Hematopoietic multipotent progenitor cell treated with erythropoietin and hydrocortisone succinate and interleukin-3 and kit ligand, for 17 days (in vitro differentiated cells): ENCODE measurements at places on chromosomes 11 and 22.

DNA sequence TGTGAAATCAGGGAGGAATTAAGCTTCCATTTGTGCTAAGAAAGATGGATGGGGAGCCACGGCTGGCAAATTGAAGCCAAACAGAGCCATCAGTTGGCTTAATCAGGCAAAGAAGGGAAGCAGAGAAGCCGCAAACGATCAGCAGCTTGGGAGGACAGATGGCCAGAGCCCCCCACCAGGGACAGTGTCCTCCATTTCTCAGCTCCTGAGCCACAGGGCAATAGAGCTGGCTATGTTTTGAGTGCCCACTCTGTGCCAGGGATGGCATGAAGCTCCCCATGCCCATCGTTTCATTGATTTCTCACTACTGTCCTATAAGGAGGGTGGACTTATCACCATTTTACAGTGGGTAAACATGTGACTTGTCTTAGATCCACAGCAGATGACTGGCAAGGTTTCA is 126.3 kb upstream of the ASPHD2 start:
- DNase-seq, result no peak

DNA sequence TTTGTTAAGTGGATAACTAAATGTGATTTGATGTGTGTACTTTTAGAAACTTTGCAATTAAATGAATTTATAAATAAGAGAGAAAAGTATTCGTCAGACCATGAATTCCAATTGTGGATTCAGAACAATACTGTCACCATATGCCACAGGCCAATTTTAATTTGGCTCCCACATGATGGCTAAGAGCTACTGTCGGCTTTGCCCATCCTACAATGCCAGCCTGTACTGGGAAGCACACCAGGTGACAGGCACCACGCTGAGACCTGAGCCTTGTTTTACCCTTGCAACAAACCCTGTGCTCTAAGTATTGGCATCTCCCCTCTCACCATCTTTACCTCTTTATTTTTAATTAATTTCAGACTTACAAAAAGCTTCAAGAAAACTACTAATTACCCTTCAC is 14.0 kb downstream of the RAB30 start:
- DNase-seq, result no peak

DNA sequence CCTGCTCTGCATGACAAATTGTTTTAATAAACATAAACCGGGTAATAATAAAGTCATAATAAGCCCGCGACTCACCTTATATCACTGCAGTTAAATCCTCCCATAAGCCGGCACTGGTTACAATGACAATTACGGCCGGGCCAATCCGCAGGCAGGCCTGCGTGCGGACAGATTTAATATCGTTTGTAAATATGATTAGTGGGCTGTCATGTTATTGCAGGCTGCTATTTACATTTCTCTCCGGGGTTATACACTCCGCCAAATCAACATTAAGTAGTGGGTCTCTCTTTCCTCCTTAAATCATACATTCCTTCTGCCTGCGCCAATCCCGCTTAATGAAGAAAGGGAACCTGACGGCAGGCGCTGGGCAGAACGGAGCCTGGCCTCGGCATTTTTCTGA is 51.8 kb upstream of the LMO1 start:
- DNase-seq, result no peak

DNA sequence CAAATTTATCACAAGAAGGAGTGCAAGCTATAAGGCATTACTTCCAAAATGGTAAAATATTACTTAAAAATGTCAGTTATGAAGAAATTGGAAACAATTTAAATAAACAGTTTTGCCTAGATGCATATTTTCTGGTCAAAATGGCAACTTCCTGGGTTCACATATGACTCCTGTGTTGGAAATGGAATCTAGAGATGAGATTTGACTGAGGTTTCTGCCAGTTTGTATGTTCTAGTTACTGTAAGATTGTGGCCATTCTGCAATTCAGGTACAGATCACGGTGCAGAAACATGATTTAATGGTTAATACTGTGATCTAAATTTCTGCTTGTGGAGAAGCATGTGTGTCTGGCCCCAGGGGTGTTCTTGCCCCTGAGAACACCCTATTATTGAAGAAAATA is 3.4 kb upstream of the OR4C6 start:
- no peak for DNase-seq

DNA sequence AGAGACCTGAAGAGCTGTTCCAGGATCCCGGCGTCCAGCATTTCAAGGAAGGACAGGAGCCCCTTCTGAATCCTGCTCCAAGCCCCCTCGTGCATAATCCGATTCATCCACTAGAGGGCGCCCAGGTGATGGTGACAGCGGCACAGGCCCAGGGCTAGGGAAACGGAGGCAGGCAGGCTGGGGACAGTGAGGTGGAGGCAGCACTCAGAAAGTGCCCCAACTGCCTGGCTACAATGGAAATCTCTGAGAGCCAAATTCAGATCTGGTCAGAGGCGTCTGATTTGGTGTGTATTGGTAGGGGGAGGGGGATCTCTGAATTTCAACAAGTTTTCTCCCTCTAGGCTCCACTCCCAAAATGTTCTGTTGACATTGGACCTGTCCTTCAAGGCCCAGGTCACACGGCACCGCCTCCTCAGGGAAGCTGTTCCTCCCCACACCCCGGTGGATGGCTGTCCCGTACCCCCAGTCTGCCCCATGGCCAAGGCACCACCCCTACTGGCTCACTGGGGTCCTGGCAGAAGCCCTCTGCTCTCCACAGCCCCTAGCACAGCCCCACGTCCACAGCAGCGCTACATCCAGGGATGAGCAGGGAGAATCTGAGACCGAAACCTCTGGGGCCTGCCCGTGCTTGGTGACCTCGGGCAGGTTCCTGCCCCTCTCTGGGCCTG is 142.9 kb downstream of the CRYBB2 start:
- DNase-seq, result peak; percentile 51

- no peak for DNase-seq
These were observed 11.0 kb upstream of the SPDYC start for GRCh38 chr11:65159012-65159411.

GRCh38 chr11:115905341-115906000 is 401.3 kb upstream of the CADM1 start:
- DNase-seq, result no peak

DNA sequence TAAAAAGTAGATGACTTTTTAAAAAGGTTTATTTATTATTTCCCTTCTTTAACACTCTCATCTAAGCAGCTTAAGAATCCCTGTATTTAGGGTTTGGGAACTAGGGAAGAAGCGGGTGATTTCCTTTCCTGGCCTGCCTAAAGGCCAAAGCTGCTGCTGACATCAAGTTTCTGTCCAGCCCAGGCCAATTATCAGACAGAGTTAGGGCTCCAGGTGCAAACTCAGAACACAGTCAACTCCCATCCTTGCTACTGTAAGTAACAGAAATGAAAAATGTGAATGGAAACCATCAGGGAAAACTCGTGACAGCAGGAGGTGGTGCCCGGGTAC is 108.9 kb downstream of the CCDC81 start:
- no peak for DNase-seq

DNA sequence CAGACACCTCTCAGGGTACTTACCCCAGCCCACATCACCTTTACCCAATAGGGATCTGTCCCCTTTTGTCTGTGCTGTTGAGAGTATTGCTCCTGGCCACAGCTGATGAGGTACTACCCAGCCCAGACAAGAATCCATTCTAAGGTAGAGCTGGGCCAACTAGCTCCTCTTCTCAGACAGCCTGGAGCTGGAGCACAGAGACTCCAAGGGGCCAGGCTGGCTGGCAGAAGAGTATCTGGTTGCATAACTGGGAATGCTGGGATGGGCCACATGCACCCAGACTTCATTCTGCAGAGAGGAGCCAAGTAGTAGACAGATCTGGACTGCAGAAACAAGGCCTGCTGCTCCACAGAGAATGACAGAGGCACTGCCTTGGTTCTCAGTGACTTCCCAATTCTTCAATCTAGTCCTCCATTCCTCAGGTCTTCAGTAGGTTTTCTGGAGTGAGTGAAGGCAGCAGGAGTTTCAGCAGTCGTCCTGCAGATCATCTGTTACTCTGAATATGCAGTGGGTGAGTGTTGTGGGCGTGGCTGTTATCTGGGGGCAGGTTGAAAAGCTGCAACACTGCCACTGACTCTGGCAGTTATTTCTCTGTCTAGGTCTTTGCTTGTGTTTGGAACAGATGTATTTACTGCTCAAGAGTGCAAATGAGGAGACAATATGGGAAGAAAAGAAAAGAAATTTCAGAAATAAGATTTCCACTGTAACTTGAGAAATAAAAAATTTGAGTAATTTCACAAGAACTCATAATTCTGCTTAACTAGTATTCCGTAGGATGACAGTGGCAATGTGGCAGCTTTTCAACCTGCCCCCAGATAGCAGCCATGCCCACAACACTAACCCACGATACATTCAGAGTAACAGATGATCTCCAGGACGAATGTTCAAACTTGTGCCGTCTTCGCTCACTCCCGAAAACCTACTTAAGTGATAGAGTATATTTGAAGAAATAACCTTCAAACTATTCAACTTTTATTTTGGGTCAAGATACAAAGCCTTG is 34.9 kb downstream of the MAPK1 start:
- DNase-seq, result peak; percentile 53

- no peak for DNase-seq
These were observed 195.0 kb downstream of the MAML2 start for GRCh38 chr11:96147906-96148486.

GRCh38 chr22:29457730-29458129 is 19.3 kb downstream of the RFPL1 start:
- DNase-seq, result no peak

GRCh38 chr11:123973816-123974215 is 3.8 kb downstream of the OR10S1 start:
- no peak for DNase-seq

GRCh38 chr11:25520459-25520858 is 811.5 kb upstream of the ANO3 start:
- DNase-seq, result no peak

GRCh38 chr11:10287140-10287539 is 6.9 kb downstream of the SBF2 start:
- DNase-seq, result no peak

- no peak for DNase-seq
These were observed 127.9 kb upstream of the NECTIN1 start for GRCh38 chr11:119856681-119857485.

DNA sequence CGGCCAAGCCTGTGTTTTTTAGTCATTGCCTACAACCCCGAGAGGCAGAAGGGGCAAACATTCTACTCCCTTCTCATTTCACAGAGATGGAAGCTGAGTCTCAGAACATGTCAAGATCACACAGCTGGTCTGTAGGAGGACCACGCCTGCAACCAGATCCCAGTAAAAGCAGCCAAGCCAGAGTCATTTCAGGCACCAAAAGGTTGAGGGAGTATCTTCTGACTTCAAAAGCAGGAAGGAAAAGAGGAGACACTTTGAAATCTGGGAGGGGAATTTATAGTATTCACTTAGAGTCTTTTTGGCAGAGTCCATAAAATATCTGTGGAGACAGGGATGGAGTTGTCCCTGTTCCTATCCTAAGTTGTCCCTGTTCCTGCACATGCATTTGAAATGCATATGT is 17.9 kb upstream of the ZDHHC13 start:
- no peak for DNase-seq

- DNase-seq, result no peak
These were observed 559.7 kb downstream of the OPCML start for GRCh38 chr11:132972565-132972964.

- DNase-seq, result no peak
These were observed 34.8 kb downstream of the KCNQ1OT1 start for GRCh38 chr11:2664791-2665525.

GRCh38 chr22:27952779-27953178 is 33.7 kb upstream of the PITPNB start:
- no peak for DNase-seq

DNA sequence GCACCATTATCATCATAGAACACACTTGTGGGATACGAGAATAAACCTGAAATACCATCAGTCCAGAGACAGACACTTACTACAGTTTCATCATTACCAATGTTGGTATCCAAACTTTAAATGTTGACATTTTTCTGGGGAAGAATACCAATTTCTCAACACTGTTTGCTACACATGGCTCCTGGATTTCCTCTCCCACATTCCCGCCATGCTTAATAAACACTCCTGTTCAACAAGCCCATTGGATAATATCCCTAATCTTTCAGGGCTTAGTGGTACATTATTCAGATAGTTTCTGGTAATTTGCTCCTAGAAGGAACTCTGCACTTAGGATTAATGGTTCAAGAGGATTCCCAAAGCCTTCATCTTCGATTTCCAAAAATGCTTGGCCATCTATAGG is 48.2 kb downstream of the CSF2RB start:
- no peak for DNase-seq

GRCh38 chr11:124586238-124586860 is 16.6 kb downstream of the OR8A1 start:
- DNase-seq, result peak; percentile 53

GRCh38 chr22:43743131-43743530 is 69.0 kb downstream of the EFCAB6 start:
- no peak for DNase-seq

DNA sequence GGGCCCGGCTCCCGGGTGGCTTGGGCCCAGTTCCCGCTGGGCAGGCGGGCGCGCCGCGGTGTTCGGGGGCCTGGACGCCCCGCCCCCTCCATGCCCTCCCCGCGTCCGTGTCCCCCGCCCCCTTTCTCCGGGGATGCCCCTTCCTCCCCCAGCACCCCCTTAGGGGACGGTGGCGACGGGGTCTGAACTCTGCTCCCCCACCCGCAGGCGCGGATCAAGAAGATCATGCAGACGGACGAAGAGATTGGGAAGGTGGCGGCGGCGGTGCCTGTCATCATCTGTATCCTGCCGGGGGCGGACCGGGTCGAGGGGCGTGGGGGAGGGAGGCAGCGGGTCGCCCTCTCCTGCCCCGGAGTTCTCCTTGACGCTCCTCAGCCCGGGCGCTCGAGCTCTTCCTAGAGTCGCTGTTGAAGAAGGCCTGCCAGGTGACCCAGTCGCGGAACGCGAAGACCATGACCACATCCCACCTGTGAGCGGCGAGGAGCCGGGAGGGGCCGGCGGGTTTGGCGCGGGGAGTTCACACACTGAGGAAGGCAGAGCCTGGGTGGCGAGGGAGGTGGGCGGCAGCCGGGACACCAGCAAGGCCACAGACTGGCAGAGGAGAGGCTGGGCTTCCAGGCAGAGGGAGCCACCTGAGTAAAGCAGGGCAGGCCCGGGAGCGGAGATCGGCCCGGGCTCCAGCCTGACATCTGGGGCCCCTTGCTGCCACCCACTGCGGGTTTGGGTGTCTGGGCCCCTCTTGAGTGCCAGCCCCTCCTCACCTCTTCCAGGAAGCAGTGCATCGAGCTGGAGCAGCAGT is 546 bp downstream of the DRAP1 start:
- no peak for DNase-seq

GRCh38 chr11:34349882-34350281 is 7.9 kb downstream of the ABTB2 start:
- no peak for DNase-seq

DNA sequence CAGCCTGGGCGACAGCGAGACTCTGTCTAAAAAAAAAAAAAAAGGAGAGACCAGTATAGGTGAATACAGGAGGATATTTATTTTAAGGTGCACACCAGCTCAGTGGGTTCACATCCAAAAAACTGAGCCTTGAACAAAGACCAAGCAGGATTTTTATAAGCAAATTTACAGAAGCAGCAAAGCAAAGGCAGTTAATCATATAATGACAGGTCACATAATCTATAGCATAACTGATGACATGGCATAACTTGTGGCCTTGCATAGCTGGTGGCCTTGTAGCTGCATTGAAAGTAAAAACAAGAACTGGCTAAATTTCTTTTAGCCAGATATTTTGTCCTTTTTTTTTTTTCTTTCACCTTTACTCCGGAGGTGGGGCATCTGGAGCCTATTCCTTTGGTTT is 2.7 kb upstream of the PLAAT3 start:
- no peak for DNase-seq

- DNase-seq, result no peak
These were observed 7.4 kb downstream of the C1QTNF6 start for GRCh38 chr22:37180531-37181231.
